GM23338 (cell line): ENCODE measurements at places on chromosomes 4 and X. TPM values are rescaled to one million over a fixed set of nuclear protein-coding genes. Genes with fewer than 3 reads are reported as not detected.

DNA sequence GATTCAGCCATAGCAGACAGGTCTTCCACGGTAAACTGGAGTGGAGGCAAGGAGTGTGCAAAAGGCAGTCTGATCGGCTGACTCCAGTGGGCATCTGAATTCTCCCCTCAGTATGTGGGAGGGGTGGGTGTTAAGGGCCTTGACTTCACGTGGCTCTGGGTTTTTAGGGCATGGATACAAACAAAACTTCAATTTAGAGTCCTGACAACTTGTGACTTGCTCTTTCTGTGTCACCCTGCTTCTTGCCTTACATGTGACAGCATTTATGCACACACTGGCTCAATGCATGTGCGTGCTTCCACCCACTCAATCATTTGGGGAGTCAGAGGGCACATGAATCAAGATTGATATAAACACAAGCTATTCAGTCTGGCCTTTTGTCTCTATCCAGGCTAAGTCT lies 17.5 kb downstream of the PLP1 start:
- H3K4me1 ChIP-seq, result no peaks in the 10 kb centered on the region
- H3K36me3 ChIP-seq, result no peaks in the 10 kb centered on the region
- no peaks in the 10 kb centered on the region for H3K27me3 ChIP-seq
- no peak overlapping the region for H3K4me3 ChIP-seq
- H3K27ac ChIP-seq, result no peak overlapping the region

VCX2 gene
- total RNA-seq, result not detected in 2 replicates

AREG gene
- not detected in 2 replicates for total RNA-seq

DNA sequence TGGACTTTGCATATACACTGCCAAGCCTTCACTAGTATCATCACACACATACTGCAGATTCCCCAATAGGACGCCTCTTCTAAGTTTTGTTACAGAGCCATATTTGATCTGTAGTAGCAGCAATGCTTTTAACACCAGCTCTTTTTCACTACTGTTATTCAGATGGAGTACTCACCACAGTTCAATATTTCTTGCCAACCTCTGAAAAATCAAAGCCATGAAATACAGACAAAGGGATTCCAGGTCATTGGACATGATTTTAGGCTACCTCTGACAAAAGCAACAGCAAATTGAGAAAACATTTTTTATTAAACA lies 390.7 kb upstream of the ADGRL3 start:
- DNase-seq, result no peak
- no peaks in the 10 kb centered on the region for H3K36me3 ChIP-seq
- H3K27me3 ChIP-seq, result no peaks in the 10 kb centered on the region
- no peaks in the 10 kb centered on the region for H3K4me1 ChIP-seq
- no peak overlapping the region for H3K27ac ChIP-seq
- H3K4me3 ChIP-seq, result no peak overlapping the region

DNA sequence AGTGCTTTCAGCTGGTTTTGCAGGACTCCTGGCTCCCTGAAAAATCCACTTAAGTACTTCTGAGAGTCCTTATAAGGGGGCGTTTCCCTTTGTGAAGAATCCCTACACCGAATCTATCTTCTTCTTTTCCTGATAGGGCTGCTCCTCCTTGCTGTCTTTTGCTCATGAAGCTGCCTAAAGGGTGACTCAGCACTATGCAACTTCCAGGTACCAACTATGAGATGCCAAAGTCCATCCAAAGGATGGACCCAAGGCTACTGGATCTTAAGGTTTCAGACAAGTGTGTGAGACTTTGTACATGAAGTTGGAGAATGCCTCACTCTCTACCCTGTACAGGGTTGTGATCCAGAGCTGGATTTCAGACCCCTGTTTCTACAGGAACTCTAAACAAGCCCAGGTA lies 485.0 kb upstream of the FAT1 start:
- H3K4me1 ChIP-seq, result no peaks in the 10 kb centered on the region
- no peak overlapping the region for H3K27ac ChIP-seq
- no peaks in the 10 kb centered on the region for H3K27me3 ChIP-seq
- no peaks in the 10 kb centered on the region for H3K36me3 ChIP-seq

- no peak for DNase-seq
- no peak overlapping the region for H3K4me3 ChIP-seq
- no peaks in the 10 kb centered on the region for H3K27me3 ChIP-seq
- H3K27ac ChIP-seq, result no peak overlapping the region
These were observed 92.0 kb downstream of the IRF2 start for GRCh38 chr4:184382189-184382846.

DMRTC1 gene
- not detected in 2 replicates for total RNA-seq

FAT1 gene
- total RNA-seq, result 124 and 137 TPM in 2 replicates

DNA sequence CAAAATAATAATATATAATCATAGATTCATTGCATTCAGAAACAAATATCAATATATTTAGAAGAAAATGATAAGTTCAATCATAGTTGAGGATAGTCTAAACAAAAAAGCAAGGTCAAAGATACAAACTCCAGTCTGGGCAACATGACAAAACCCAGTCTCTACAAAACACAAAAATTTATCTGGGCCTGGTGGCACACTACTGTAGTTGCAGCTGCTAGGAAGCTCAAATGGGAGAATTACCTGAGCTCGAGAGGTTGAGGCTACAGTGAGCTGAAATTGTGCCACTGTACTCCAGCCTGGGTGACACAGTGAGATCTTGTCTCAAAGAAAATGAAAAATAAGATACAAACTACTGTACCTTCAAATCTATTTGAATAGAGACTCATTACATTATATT lies 52.7 kb upstream of the ANXA10 start:
- DNase-seq, result peak; percentile 26
- no peaks in the 10 kb centered on the region for H3K36me3 ChIP-seq

- no peaks in the 10 kb centered on the region for H3K36me3 ChIP-seq
- DNase-seq, result no peak
- H3K4me3 ChIP-seq, result no peak overlapping the region
- peaks cover 7% of the 10 kb centered on the region; the same call in 1 of the 2 replicates for H3K4me1 ChIP-seq
These were observed 389.7 kb upstream of the FAM241A start for GRCh38 chr4:111755571-111755970.
